ENCODE measurements at places on chromosomes 11 and 22.

DNA sequence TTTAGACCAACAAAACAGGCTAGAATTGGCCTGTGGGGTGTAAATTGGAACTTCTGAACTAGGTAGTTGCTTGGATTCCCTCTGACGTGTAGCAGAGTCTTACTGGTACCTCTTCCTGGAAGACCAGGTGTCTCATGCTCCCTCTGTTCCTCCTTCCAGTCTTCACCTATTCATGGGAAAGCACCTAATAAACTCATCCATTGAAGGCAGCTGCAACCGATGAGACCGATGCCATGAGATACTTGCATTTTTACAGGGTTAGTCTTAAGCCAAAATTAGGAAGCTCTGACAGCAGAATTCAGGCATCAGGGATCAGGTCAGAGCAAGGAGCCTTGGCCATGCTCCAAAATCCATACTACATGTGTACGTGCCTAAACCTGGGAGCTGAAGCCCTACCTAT is 13.2 kb upstream of the HEPHL1 start:
- DNase-seq, result no peak

DNA sequence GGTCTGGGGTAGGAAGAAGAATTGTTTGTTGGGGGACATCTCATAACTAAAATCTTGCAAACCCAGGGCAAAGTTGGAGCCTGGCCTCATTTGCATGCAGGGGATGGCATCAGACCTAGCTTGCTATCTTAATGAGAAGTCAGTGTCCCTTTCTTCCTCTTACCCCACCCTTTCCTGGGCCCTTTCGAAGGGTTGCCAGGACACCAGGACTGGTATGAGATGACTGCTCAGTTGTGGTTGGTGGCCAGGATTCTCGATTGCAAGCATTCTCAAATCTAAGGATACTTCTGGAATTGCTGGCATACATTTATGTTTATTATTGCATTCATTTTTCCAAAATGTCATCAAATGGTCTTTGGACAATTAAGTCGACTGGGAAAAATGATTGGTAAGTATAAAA is 131.0 kb downstream of the SLC1A2 start:
- no peak for DNase-seq

- no peak for DNase-seq
Observed at GRCh38 chr11:103528596-103528995, 419.4 kb downstream of the DYNC2H1 start.

DNA sequence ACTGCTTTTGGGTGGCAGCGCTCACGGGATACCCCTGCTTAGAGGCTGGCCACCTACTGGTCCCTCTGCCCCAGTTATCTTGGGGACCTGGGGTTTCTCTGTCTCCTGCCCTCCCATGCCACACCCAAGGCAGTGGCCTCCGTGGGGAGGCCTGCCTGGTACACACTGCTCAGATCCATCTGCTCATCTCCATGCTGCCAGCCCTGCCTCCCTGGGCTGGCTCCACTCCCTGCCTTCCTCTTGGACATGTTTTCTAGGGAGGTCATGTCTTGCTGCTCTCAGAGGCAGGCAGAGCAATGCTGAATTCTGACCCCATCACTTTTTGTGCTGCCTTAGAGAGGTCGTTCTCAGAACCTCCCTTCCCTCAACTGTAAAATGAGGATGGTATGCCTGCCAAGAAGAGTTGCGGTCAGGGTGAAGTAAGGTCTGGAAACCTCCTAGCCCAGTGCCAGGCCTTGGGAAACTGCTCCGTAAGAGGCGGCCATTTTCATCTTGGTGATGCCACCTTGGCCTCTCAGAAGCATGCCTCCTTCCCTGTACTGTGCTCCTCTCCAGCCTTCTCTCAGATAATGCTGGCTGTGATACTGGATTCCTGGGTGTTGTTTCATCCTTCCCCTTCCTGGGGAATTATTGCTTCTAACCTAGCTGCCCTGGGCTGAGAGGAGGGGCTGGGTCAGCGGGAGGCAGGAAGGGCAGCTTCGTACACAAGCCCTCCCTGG is 186.4 kb upstream of the ZBED5 start:
- DNase-seq, result no peak

GRCh38 chr11:5522308-5522707 is 5.8 kb upstream of the UBQLNL start:
- no peak for DNase-seq

DNA sequence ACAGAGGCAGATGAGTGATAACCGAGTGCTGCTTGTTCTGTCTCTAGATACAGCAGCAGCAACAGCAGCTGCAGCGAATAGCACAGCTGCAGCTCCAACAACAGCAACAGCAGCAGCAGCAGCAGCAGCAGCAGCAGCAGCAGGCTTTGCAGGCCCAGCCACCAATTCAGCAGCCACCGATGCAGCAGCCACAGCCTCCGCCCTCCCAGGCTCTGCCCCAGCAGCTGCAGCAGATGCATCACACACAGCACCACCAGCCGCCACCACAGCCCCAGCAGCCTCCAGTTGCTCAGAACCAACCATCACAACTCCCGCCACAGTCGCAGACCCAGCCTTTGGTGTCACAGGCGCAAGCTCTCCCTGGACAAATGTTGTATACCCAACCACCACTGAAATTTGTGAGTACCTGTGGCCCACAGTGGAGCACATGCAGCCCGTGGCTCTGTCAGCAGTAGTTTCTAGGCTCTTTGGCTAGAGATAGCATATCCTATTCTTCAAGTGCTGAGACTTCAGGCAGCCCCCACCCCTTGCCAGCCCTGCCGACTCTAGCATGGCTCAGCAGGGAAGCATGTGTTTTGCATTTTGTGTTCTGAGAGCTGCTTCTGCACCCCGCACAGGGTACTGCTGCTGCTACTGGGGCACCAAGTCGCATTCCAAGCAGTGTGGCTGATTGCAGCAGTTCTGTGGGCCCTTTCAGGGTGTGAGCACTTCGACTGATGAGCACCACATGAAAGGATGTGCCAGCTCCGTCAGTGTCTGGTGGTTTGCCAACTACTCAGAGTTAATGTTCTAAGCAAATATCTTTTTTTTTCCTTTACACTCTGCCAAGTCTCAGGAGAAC is 59.2 kb downstream of the MED15 start:
- DNase-seq, result no peak

DNA sequence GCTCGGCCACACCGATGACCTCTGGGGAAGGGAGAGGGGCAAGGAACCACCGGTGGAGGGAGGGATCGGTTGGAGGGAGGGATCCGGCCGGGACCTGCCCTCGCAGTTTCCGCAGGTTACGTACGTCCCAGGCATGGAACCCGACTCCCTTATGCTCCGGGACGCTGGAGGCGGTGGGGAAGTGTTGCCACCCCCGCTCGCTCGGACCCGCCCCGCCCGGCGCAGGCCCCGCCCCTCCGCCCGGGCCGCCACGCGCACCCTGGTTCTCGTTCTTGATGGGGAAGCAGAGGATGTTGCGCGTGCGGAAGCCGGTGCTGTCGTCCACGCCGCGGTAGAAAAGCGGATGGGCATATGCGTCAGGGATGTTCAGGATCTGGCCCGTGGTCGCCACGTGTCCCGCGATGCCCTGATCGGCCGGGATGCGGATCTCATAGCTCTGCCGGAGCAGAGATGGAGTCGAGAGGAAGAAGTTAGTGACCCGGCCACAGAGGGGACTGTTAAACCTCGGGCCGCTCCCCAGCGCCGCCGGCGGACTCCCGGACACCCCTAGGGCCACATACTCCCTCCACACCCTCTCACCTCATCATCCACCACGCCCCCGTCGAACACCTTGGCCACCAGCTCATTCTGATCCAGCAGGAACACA is 89.8 kb downstream of the PDE2A start:
- no peak for DNase-seq

DNA sequence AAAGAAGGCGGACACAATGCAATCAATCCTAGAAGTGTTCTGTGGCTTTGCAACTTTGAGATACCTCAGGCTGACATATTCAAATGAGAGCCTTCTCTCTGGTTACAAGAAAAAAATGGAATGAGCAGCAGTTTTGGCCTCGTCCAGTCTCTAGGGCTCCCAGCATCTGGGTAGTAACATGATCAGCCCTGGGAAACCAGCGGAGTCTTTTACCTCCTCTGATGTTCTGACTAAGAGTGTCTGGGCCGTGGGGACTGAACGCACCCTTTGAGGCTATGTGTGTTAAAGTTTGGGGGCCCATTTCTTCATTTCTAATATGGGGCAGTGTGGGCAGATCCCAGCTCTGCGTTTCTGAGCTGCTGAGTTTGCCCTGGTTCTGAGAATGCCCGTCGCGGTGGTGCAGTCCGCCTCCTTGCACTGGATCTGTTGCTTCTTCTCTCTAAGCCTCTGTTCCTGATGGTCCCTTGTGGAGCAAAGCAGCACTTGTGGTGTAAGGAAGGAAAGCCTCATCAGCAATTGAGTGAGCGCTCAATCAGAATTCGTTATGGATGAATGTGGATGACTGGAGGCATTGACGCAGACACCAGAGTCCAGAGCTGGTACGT is 8.1 kb downstream of the PARVB start:
- no peak for DNase-seq

DNA sequence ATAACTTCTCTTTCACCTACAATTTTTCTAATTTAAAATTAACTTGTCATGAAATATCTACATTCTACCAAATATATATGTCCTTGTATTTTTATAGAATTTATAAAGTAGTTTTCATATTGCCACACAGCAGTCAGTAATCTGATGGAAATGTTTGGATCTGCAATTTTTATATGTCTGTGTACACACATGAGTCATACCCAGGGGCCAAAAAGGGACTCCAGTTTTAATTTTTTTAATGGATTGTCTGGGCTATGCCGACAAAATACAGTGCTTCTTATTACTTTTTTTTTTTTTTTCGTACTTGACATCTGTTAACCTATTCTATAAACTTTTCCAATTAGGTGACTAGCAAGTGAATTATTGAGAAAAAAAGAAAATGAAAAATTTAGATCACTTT is 6.3 kb downstream of the GUCY1A2 start:
- DNase-seq, result no peak

DNA sequence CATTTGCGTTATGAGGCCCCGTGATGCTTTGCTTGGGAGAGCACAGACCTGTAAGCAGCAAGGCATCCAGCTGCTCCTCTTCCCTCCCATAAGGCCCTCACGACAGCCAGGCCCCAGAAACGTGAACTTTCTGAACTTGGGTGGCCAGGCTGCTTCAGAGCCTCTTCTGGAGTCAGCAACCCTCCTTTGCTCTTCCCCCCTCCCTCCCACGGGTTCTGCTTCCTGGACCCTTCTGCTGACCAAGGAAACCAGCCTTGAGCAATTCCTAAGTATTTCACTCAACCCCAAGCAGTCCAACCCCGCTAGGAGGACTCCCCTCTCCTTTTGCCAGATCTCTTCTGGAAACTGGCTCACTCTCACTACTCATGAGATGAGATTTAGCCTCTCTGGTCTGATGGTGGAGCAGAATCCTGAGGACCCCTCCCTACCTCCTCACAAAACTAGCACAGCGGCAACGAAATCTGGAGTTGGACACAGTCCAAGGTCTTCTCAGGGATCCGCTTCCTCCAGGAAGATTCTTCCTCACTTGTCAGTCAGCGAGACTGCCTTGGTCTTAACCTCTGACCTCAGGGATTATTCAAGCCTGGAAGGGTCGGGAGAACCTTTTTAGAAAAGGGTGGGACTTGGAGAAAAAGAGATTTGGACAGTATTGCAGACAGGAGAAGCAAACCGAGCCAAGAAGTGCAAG is 86.2 kb downstream of the UBASH3B start:
- no peak for DNase-seq

DNA sequence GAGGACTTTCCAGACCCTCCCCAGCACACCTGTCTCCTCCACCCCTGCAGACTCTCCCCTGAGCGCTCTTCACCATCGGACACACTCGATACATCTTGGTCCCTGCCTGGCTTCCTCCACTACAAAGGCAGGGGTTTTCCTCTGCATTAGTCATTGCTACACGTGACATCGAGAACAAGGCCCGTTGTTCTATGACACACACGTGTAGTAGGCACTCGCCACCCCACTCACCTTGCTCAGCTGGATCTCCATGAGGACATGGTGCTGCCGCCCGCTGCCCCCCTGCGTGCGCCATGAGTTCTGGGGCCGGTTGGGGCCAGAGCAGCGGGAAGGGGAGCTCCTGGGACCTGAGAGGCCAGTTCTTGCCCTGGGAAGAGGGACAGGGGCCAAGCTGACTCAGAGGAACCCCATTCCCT is 16.7 kb downstream of the ATG2A start:
- DNase-seq, result peak; percentile 38

DNA sequence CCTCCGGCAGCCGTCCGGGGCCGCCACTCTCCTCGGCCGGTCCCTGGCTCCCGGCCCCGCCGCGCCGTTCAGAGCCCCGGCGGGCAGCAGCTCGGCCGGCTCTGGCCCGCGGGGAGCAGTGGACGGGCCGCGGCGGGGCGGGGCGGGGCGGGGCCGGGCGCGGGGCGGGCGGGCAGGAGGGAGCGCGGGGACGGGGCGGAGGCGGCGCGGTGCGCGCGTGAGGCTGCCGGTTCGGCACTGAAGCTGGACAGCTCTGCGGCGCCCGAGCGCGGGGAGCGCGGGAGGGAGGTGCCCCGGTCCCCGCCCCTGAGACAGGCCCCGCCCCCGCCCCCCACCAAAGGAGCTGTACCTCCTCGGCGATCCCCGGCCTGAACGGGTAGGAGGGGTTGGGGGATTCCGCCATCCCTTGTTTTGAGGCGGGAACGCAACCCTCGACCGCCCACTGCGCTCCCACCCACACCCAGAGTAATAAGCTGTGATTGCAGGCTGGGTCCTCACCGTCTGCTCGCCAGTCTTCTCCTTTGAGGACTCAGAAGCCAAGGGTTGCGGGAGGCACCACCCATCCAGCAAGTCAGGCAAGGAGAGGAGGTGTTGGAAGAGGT is at the start of gene DRD2:
TSS of gene DRD2 (minus strand) at position 239 of the 602 bp plus-strand sequence. CDS start 50,747 bp downstream, outside the sequence.
- DNase-seq, result no peak

DNA sequence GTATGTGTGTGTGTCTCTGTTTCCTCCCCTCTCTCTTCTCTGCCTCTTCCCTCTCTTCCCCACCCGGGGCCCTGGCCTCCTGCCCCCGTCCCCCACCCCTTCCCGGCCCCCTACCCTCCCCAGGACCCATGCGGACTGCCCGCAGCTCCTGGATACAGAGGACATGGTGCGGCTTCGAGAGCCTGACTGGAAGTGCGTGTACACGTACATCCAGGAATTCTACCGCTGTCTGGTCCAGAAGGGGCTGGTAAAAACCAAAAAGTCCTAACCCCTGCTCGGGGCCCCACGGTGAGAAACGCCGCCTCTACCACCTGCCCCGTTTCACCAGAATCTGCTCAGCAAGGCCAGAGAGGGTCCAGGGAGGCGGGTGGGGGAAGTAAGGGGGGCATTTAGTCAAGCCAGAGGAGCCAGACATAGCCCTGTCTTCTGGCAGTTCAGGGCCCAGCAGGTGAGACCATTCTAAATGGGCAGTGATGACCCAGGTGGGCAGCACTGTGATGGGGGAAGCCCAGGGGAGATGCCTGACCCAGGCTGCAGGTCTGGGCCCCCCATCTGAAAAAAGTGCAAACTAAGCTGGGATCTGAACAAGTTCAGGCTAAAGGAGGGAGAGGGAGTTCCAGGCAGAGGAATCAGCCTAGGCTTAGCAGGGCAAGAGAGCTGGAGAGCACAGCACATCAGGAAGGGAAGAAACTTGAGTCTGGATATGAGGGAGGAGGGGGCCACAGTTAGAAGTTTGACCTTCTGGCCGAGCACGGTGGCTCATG is 6.4 kb downstream of the SELENOM start:
- no peak for DNase-seq

DNA sequence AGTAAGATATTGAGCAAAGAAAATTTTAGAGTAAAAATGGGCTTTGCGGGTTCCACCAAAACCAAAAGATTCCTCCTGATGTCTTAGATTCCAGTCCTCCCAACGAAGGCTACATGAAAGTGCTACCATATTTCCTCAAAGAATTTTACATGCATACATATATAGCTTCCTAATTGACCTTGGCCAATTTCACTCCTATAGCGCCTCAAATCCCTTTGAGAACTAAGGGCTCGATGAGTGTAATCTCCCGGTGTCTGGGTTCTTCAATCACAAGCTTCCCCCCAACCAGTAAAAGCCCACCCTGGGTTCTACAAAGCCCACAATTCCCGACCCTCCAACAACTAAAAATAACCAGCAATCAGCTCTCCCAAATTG is 1.2 kb downstream of the SIK3 start:
- DNase-seq, result no peak
